ENCODE measurements at places on chromosomes 4 and X.

- DNase-seq = no peak
These were observed 247.9 kb upstream of the HAND2 start for GRCh38 chr4:173777921-173778320.

DNA sequence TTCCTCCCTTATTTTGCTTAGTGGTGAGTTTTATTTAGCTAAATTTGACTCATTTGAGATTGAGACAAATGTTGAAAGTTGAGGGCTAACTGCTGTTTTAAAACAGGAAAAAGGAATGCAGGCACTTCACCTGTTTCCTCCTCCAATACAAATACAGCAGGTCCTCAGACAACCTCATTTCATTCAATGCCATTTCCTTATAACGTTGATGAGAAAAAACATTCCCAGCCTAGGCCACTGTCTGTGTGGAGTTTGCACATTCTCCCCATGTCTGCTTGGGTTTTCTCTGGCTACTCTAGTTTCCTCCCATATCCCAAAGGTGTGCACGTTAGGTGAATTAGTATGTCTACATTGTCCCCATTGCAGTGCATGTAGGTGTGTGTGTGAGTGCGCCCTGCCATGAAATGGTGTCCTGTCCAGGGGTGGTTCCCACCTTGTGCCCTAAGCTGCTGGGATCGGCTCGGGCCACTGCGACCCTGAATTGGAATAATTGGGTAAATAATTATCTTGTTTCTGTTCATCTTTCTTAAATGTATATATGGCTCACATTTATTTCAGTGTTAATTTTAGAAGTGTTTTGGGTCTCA, 21.9 kb downstream of the SMAD1 start:
- DNase-seq = no peak

- DNase-seq = no peak
These were observed 116.0 kb downstream of the SNCA start for GRCh38 chr4:89720981-89721380.

GRCh38 chrX:102934624-102935023, 2.4 kb upstream of the RAB40AL start:
- peak; percentile 37 for DNase-seq

DNA sequence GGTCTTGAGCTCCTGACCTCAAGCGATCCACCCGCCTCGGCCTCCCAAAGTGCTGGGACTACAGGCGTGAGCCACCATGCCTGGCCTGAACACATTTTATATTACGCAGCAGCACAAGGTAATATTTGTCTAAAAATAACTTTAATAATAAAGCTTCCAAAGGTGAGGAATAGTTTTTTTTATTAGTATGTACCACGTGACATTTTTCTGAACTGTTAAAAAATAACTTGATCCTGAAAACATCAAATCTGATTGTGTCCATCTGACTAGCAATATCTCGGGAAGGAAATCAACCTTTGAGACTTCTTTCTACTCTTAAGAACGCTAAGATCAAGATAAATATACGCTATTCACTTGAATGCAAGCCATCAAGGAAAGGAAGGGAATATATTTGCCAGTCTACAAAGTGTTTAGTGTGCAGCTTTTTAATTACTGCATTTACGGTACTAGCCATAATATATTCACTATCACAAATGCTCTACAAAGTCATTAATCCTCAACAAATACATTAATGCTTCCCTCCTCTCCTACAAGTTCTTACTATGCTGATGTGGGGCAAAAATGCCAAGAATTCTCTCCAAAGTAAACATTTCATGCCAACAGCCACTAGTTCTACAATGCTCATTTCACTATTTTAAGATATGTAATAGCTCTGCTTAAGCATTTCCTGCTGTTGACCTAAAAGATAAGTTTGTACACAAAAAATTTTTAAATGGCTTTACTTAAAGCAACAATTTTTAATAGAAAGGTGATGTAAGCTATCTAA, 143.6 kb downstream of the APBB2 start:
- no peak for DNase-seq

GRCh38 chr4:152972821-152973628, 36.9 kb downstream of the FHDC1 start:
- DNase-seq = no peak

- DNase-seq = no peak
These were observed 26.2 kb upstream of the USP46 start for GRCh38 chr4:52685316-52685715.

DNA sequence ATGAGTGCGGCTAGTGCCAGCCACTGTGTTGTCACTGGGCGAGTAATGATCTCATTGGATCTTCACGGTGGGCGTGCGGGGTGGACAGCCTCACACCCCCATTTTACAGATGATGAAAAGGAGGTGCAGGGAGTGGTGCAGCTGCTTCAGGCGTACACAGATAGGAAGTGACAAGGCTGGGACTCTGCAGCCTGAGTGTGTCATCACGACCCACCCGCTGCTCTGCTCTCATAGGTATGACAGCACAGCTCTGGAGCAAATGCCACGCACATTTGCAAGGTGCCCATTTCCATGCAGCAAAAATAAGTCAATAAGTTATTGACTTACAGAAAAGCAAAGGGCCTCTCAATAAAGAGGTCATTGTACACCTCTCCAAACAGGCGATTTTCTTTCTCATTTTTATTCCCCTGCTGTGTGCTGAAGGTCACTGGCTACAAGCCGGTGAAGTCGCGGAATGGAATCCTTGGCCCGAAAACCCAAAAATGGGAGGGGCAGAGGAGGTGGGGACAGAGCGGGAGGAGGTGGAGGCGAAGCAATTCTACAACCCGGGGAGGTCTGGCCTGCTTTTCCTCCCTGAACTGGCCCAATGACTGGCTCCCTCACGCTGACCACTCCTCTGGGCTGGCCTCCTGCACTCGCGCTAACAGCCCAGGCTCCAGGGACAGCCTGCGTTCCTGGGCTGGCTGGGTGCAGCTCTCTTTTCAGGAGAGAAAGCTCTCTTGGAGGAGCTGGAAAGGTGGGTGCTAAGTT, at the start of gene SOD3:
Gene SOD3, plus strand, starts transcription at position 658 of the 750 bp plus-strand sequence. CDS start 3,949 bp downstream, outside the sequence.
- no peak for DNase-seq

DNA sequence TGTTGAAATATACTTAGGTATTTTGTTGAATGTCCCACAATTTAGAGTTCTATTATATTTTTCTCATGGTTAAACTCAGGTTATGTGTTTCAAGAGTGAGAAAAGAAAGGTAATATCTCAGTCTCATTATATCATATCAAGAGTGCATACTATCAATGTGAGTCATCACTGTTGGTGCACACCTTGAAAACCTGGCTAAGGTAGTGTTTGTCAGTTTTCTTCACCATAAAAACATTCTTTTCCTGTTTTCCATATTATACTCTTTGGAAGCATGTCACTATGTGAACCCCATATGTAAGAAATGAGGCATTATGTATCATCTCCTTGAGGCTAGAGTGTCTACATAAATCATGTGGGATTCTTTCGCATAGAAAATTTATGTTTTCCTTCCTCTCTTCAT, 307.6 kb upstream of the CTSO start:
- no peak for DNase-seq

GRCh38 chr4:156685308-156685707, 286.3 kb downstream of the PDGFC start:
- no peak for DNase-seq

GRCh38 chr4:6944301-6945051, 34.9 kb downstream of the TBC1D14 start:
- no peak for DNase-seq

- DNase-seq = no peak
These were observed 25.9 kb downstream of the ZNF721 start for GRCh38 chr4:472881-473569.

DNA sequence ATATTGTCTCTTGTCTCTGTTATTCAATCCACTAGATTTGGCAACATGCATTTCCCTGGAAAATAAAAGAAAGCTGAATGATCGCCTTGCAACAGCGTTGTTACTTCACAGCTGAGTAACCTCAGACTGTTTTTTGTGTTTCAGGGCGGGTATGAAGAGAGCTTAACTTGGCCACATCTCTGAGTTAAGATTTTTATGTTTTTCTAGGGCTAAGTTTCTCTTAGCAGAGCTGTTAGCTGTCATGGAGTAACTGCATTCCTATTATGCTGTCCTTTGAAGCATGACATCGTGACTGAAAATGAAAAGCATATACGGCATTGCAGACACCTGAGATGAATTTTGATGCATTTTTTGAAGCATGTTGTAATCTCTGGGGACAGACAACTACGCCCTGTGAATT, 1798.9 kb downstream of the PCDH7 start:
- DNase-seq = no peak

DNA sequence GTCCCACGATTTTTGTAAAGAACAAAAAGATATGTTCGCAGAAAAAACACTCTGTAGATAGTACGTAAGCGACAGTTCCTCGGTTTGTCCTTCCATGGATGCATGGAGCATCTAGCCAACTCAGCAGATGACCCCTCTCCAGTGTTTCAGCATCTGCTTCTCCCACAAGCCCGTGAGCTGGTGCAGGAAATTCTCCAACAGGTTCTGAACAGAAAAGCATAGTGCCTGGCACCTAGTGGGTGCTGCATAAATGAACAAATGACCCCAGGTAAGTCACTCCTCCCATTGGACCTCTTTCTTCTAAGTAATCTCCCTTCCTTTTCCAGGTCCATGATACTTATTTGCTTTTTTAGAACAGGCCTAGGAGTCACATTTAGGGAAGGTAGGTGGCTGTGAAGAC, 966 bp upstream of the KIAA0232 start:
- DNase-seq = no peak

GRCh38 chrX:14398725-14399124, 130.6 kb upstream of the GLRA2 start:
- DNase-seq = no peak
